Dorsolateral prefrontal cortex (tissue), 122 donors: ENCODE measurements at places on chromosomes 12 and 14.

DNA sequence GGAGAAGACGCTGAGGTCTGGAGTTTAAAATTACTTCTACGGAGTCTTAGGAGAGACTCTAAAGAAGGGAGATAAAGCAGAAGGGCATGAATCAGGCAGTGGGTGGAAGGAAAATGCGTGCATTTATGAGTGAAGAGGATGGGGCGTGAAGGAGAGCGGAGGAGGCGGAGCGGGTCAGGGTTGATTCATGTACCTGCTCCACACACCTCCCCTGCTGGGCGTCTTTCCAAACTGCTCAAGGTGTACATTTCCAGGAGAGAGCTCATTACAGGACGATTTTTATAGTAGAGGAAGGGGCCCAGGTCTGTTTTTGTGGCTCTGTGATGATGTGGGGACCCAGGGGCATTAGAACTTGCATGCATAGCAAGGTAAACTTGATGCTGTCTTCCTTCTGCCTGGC, 65.0 kb upstream of the ASPG start:
- no peak for DNase-seq

DNA sequence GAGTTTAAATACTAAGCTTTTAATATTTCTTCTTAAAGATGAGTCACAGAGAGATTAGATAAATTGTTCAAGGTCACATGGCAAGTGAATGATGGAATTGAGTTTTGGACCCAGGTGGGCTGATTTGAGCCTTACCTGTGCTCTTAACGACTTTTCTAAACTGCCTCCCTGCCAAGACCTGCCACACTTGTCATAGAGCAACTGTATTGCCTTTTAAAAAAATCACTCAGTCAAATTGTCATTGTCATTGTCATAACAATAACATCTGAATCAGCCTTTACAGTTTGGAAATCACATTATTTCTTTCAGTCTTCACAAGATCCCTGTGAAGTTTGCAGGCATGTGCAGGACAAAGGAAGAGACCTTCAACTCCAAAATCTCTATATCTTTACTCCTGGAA, 25.7 kb downstream of the SLC4A8 start:
- no peak for DNase-seq

- DNase-seq = no peak
Observed at GRCh38 chr12:64736771-64737170, 22.4 kb downstream of the GNS start.

DNA sequence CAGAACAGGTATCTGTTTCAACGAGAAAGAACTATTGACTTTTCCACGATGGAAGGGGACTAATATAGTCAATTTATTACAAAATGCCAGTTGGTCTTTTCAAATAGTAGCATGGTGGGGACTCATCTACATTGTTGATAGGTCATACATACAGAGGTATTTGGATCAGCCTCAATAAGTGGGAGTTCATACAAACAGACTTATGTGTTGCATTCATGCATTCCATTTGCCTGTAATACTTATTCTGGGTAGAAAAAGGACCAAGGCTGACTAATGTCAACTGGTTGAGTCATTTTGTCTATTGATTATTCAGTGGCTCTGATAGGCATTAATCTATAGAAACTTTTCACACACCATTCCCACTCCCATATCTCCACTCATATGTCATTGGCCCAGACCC, 41.5 kb upstream of the GLIPR1 start:
- no peak for DNase-seq
